ENCODE measurements at places on chromosomes 4 and X.

- DNase-seq: no peak
Observed at GRCh38 chr4:186345184-186345583, 79.2 kb downstream of the F11 start.

DNA sequence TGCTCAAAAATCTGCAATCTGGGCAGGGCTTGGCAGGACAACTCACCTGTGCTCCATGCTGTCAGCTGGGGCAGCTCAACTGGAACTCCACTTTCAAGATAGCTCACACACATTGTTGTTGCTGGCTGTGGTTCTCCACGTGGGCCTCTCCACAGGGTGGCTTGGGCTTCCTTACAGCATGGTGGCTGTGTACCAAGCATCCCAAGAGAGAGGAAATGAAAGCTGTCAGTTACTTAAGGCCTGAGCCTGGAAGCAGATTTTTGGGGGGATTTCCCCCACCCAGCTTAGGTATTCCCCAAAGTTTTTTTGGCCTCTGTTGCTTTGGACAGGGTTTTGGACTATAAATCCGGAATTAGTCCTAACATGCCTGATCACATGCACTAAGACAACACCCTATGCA lies 81.0 kb downstream of the BCOR start:
- no peak for DNase-seq

GRCh38 chr4:924107-925096 lies 7.7 kb downstream of the GAK start:
- DNase-seq: no peak

- DNase-seq: no peak
Observed at GRCh38 chr4:166140951-166141350, 267.9 kb downstream of the TLL1 start.

DNA sequence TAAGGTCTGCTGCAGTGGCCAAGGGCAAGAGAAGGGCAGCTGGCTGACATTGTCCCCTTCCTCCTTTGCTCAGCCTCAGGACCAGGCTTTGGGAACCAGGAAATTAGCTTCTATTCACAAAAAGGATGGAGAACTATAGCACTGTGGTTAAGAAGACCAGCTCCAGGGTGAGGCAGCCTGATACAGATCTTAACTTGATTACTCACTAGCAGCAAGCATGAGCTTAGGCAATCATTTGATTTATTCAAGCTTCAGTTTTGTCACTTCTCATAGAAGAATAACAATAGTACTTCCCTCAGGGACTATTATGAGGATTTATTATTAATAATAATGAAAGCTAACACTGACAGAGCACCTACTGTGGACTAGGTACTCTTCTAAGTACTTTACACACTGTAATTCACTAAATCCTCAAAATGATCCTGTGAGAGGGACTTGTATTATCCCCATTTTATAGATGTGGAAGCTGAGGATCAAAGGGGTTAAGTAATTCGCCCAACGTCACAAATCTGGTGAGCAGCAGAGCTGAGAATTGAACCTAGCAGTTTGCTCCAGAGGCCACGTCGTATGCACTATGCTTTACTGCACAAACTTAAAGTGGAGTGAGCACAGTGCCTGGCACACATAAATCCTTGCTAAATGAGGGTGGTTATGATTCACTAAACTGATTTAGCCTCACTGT lies 130.4 kb upstream of the PAK3 start:
- no peak for DNase-seq

- no peak for DNase-seq
Observed at GRCh38 chr4:159227378-159227777, 124.5 kb downstream of the RAPGEF2 start.

GRCh38 chr4:140020457-140021361 lies 133.3 kb downstream of the MAML3 start:
- no peak for DNase-seq

DNA sequence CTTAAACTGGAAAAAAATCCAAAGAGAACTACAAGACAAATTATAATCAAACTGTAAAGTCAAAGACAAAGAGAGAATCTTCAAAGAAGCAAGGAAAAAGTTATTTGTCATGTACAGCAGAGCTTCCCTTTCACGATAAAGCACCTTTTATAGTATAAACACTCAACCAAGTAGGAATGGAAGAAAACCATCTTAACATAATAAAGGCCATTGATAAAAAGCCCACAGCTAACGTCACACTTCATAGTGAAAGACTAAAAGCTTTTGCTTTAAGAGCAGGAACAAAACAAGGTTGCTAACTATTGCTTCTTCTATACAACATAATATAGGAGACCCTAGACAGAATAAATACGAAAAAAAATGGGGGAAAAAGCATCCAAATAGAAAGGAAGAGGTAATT lies 595.7 kb upstream of the POU3F4 start:
- no peak for DNase-seq

GRCh38 chr4:112966701-112967488 lies 82.6 kb upstream of the ANK2 start:
- DNase-seq: no peak

- no peak for DNase-seq
Observed at GRCh38 chr4:99235955-99236354, 16.9 kb upstream of the ADH6 start.

GRCh38 chrX:18119856-18120255 lies 100.8 kb downstream of the BEND2 start:
- no peak for DNase-seq

DNA sequence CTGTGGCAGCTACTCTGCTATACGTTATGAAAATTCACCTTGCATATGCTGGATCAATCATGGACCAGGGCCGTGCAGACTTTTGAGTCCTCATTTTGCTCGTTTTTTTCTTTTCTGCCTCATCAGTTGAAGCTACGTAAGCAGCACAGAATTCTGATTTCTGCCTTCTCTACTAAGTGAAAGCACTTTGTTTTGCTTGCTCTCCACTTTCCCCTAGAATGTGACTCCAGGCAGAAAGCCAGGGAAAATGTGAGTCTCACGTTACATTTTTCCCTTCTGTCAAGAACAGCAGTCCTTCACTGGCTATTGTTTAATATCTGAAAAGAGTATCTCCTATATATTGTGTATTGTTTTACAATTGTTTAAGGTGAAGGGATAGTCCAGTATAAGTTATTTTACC lies 1840.1 kb downstream of the PCDH7 start:
- no peak for DNase-seq

- no peak for DNase-seq
Observed at GRCh38 chr4:4803216-4803911, 56.1 kb upstream of the MSX1 start.

DNA sequence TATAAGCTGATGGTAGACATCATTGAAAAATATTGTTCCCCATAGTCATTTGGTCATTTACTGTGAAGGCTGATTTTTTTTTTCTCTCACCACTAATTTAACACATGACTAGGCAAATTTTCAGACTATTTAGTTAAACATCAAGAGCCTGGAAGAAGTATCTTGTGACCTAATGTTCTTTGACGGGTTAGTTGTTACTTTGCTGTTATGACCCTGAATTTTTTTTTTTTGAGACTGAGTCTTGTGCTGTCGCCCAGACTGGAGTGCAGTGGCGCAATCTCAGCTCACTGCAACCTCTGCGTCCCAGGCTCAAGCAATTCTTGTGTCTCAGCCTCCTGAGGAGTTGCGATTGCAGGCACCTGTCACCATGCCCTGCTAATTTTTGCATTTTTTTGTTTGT lies 67.0 kb downstream of the HPF1 start:
- no peak for DNase-seq

- DNase-seq: no peak
Observed at GRCh38 chr4:41364876-41365275, 108.1 kb downstream of the UCHL1 start.

- DNase-seq: no peak
Observed at GRCh38 chr4:1469607-1470392, 63.6 kb upstream of the NKX1-1 start.

GRCh38 chr4:15348695-15349094 lies 79.1 kb upstream of the C1QTNF7 start:
- no peak for DNase-seq

- no peak for DNase-seq
Observed at GRCh38 chr4:122100508-122100907, 51.6 kb upstream of the BLTP1 start.

- no peak for DNase-seq
Observed at GRCh38 chr4:7691982-7692381, 247.7 kb downstream of the AFAP1 start.

DNA sequence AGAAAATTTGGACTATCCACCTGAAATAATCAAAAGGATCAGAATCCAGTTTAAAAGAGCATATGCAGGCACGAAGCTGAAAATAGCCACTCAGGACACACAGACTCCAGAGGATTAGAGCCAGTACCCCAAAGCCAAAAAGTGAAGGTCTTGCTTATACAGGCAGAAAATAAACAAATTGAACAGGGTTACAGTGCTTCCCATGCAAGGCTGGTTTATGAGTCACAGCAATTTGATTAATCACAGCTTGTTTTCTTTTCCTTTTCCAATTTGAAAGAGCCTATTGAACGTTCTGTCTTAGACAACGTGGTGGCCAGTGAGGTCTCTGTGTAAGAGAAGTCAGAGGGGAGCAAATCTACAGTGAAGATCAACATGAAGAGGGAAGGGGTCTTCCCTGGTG lies 10.2 kb downstream of the HGFAC start:
- DNase-seq: no peak

DNA sequence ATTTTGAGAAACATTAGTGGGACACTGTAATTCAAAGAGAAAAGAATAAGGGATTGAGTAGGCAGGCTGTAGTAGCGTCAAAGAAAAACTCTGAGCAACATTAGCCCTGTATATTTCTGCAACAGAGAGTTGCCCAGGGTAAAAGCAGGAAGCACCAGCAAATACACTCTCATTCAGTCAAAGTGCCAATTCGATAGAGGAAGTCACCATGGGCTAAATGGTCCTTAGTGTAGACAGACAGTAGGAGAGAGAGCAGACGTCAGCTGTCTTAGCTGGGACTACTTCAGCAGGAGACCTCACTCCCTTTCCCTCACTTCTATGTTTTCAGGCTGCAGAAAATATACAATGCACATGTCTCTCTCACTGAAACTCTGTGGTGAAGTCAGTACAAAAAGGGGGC lies 2073.8 kb upstream of the TENM3 start:
- DNase-seq: no peak

DNA sequence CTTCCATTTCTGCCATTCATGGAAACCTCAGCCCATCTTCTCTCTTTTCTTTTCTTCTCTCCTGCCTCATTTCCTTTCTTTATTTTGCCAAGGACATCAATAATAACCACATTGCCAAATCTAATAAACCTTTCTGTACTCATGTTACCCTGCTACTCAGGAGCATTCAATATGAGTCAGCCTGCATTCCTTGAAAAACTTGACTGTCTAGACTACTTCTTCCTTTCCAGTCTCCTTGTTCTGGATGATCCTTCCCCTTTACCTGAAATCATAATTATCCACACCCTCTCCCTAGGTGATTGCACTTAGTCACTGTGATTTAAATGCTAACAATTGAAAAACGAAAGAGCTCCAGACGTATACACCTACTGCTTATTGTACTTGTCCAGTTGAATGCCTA lies 253.2 kb upstream of the CENPE start:
- no peak for DNase-seq

DNA sequence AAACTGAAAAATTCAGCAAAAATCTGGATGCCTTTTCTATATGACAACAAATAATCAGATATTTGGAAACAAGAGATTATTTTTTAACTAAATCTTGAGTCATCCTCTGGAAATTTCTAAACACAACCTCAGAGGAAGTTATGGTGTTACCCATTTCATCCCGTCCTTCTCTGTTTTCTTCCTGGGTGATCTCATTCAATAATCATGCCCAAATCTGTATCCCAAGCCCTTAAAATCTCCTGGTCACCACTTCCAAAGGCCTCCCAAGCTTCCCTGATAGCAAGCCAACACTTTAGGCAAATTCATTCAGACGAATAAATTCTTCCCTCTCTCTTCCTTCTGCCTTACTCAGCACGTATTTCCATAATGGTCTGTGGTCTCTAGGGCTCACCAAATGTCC lies 9.7 kb upstream of the SORCS2 start:
- no peak for DNase-seq

- DNase-seq: no peak
Observed at GRCh38 chr4:89995006-89995405, 100.4 kb downstream of the MMRN1 start.

DNA sequence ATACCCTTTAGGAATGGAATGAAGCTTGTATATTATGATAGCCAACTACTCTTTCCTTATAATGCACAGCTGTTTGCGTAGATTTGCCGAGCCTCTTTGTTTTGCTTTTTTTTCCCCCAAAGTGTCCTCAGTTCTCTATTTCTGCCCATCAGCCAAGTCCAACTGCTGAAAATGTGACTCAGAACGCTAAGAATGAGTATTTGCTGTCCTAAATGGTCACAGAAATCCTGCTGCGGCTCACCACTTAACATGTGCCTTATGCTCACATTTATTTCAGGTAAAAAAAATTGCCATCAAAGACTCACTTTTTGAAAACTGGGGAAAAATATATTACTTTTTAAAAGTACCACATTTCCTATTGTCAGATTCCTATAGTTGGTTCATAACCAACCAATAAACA lies 36.9 kb downstream of the GABRA4 start:
- no peak for DNase-seq

DNA sequence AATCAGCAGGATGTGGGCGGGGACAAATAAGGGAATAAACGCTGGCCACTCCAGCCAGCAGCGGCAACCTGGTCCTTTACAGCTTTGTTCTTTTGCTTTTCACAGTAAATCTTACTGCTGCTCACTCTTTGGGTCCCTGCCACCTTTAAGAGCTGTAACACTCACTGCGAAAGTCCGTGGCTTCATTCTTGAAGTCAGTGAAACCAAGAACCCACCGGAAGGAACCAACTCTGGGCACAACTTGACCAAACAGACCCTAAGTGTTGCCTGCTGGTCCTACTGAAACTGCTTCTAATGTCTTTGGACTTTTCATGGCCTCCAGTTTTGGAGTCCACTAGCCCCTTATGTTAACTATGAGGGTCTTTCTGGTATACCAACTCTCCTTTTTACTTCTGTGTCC lies 566.2 kb upstream of the IGFBP7 start:
- no peak for DNase-seq

DNA sequence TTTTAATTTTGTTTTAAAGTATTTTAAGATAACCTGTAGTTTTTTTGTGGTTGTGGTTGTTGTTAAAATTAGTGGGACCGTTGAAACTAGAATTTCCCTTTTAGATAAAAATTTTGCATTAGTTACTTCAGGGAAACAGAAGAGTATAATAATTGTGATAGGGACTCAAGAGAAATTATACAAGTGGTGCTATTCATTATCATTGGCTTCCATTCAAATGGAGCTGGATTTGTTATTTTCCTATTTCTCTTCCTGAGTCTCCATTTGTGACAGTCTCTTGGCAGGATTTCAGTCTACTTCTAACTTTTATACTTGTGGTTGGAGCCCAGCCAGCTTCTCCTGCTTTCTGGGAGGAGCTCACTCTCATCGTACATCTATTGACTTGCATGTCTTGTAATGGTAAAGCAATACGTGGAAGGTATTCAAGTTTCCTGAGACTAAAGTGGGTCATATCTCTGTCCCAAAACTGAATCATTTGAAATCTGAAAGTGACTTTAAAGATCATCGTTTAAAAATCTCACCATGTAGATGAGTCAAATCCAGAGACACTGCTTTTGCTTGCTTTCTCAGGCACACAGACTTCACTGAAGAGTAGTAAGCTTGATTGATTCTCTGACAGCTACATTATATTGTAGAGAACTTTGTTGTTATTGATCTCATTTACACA lies 155.8 kb downstream of the RPA4 start:
- DNase-seq: no peak
